A549 treated with DMSO at 1 μM for 4 hours (cell line): ENCODE measurements at places on chromosomes 5 and 9. TPM values are rescaled to one million over a fixed set of nuclear protein-coding genes. Genes with fewer than 3 reads are reported as not detected.

Gene CCIN
- 0.06 to 0.10 TPM in 2 of 5 replicates, not detected in the others for total RNA-seq

Gene TSC1
- total RNA-seq, result 16.2 to 19.7 TPM (median 17.9 TPM) in 5 replicates

Gene FBXW5
- 67.1 to 97.1 TPM (median 91.2 TPM) in 5 replicates for total RNA-seq

Gene PTGDS
- 0.28 to 0.37 TPM (median 0.33 TPM) in 3 of 5 replicates, not detected in the others for total RNA-seq

Gene CD74
- total RNA-seq, result 0.08 to 0.36 TPM (median 0.12 TPM) in 3 of 5 replicates, not detected in the others

Gene OTP
- total RNA-seq, result 0.06 to 0.08 TPM (median 0.08 TPM) in 5 replicates

Gene ASPN
- not detected in 5 replicates for total RNA-seq

Gene ACSL6
- total RNA-seq, result 0.07 to 0.16 TPM (median 0.10 TPM) in 4 of 5 replicates, not detected in the other

Gene MTRR
- 29.2 to 36.3 TPM (median 35.5 TPM) in 5 replicates for total RNA-seq

Gene HAVCR2
- total RNA-seq, result 0.23 to 0.63 TPM (median 0.40 TPM) in 5 replicates

Gene PCDHGA9
- total RNA-seq, result 0.04 to 0.09 TPM (median 0.06 TPM) in 4 of 5 replicates, not detected in the other

Gene SHB
- 41.7 to 58.5 TPM (median 57.3 TPM) in 5 replicates for total RNA-seq

Gene UGCG
- 18.3 to 22.2 TPM (median 19.0 TPM) in 5 replicates for total RNA-seq

Gene RAD23B
- total RNA-seq, result 98.2 to 131 TPM (median 122 TPM) in 5 replicates

Gene GHR
- 0.01 to 0.03 TPM (median 0.02 TPM) in 3 of 5 replicates, not detected in the others for total RNA-seq

Gene PRRX2
- total RNA-seq, result 2.8 to 7.8 TPM (median 5.9 TPM) in 5 replicates

Gene SDHA
- 100 to 123 TPM (median 117 TPM) in 5 replicates for total RNA-seq

Gene CDX1
- total RNA-seq, result not detected in 5 replicates

Gene KIAA1958
- total RNA-seq, result 1.9 to 3.3 TPM (median 3.2 TPM) in 5 replicates

Gene ZDHHC12
- 66.4 to 91.1 TPM (median 77.5 TPM) in 5 replicates for total RNA-seq

Gene CARTPT
- not detected in 5 replicates for total RNA-seq

Gene TNFSF8
- total RNA-seq, result not detected in 5 replicates

Gene GABRA1
- not detected in 5 replicates for total RNA-seq

Gene SPINK13
- total RNA-seq, result not detected in 5 replicates

Gene TEX48
- total RNA-seq, result not detected in 5 replicates

Gene PCDHGA5
- total RNA-seq, result 0.07 to 0.22 TPM (median 0.18 TPM) in 5 replicates

Gene IFNA21
- not detected in 5 replicates for total RNA-seq

Gene LHX3
- total RNA-seq, result 0.05 to 0.13 TPM (median 0.09 TPM) in 5 replicates

Gene MYORG
- total RNA-seq, result 3.1 to 4.5 TPM (median 4.1 TPM) in 5 replicates

Gene CRB2
- 0.04 to 0.12 TPM (median 0.07 TPM) in 5 replicates for total RNA-seq

Gene PKD2L2
- 0.06 to 0.08 TPM in 2 of 5 replicates, not detected in the others for total RNA-seq

Gene ABO
- total RNA-seq, result not detected in 5 replicates

Gene MELK
- 66.0 to 80.3 TPM (median 78.9 TPM) in 5 replicates for total RNA-seq

Gene EPB41L4B
- 5.9 to 11.0 TPM (median 10.0 TPM) in 5 replicates for total RNA-seq

Gene IL5
- total RNA-seq, result not detected in 5 replicates

Gene FAM114A2
- total RNA-seq, result 9.3 to 12.3 TPM (median 10.3 TPM) in 5 replicates

Gene GTF2H2
- 8.9 to 17.6 TPM (median 12.2 TPM) in 5 replicates for total RNA-seq

Gene PCDHGA6
- total RNA-seq, result 0.19 to 0.39 TPM (median 0.26 TPM) in 5 replicates

Gene CBY3
- not detected in 5 replicates for total RNA-seq

Gene NUP155
- 18.0 to 23.4 TPM (median 21.6 TPM) in 5 replicates for total RNA-seq

Gene MARVELD2
- total RNA-seq, result 2.6 to 3.5 TPM (median 2.8 TPM) in 5 replicates

Gene PCA3
- total RNA-seq, result not detected in 5 replicates
